Effector memory CD4-positive, alpha-beta T cell (primary cell): ENCODE measurements at places on chromosomes 11 and 22.

DNA sequence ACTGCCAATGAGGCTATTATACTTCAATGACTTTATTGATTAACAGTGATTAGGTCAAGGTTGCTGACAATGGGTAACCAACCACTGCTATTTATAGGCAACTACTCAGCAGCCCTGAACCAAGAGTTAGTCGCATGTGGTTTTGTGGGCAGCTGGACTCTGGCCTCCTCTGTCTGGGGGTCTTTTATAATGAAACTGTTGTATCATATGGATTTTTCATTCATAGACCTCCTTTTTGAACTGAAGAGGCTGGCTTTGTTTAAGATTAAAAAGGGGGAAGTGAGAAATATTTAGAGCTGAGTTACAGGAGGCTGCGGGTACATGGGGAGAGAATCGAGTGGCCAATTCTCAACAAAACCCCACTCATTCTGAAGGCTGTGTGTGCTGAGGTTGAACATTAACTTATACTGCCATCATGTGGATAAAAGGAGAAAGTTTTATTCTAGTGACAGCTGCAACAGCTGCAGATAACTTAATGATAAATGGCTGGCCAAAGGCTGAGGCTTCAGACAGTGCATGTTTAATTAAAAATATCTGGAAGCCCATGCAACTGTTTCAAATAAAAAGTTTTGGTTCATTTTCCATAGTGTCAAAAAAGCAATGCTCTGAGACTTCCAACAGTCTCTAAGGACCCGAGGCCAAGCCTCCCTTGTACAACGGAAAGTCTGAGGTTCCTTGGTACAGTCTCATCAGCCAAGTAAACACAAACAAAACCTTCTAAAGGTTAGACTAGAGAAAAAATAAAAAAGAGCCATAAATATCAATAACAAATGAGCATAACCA is 682.6 kb downstream of the KCNA4 start:
- DNase-seq, result no peak

- DNase-seq, result no peak
Measured at GRCh38 chr11:76119032-76119431, 87.3 kb downstream of the WNT11 start.

GRCh38 chr11:133350045-133350444 is 182.3 kb downstream of the OPCML start:
- DNase-seq, result no peak

DNA sequence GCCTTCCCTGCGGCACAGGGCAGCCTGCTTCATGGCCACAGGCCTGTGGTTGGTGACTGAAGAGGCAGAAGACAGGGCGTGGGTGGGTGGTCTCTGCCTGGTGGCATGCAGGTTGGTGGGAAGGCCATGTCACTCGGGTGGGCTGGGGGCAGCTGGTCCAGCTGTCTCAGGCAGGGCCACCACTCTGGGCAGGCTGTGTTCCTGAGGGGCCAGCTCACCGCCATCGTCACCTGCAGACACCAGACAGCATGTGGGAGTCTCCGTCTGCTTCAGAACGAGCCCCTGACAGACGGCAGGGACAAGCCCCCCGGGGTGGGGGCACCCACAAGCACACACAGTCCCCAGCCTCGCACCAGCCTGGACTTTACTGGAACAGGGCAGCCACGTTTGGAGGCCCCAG is 750.1 kb downstream of the BRD1 start:
- DNase-seq, result no peak

DNA sequence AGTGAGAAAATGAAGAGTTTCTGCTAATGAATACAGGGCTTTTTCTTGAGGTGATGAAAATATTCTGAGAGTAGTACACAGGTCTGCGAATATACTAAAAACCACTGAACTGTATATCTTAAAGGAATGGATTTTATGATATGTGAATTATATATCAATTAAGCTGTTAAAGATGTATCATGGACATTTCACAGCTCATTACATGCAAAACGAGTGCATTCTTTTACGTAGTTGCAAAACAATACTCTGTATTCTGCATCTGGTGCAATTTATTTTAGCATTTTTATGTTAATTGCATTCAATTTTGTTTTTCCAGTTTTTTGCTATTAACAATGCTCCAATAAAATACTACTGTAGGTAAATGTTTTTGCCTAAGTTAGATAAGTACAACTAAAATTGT is 411.6 kb downstream of the DYNC2H1 start:
- DNase-seq, result no peak

- DNase-seq, result no peak
Measured at GRCh38 chr22:48528221-48528915, 1299.3 kb downstream of the BRD1 start.

DNA sequence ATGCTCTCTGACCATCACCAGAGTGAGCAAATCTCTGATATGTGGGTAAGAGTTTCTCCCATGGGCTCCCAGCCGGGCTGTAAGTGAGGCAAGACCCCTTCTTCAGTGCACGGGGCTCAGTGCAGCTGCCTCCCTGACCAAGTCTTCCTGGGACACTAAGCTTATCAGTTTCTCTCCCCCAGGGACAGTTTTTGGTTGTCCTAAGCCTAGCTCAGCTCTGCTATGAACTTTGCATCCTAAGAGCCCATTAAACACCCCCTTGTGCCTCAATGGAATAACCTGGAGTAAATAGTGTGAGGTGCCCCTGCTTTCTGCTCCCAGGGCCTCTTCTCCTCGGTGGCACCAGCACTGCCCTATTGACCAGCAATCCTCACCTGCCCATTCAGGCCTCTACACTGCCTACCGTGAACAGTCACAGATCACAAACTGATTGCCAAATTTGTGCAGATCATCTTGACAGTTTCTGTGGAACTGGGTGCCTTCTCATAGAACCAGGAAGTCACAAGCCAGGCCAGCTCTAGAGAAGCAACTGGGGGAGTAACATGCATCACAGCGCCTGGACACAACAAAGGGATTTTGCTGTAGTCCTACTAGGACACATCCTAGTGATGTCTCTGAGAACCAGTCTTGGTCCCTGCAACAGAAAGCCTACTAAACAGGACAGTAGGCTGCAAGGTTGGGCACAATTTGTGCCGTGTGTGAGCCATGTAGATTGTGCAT is 19.5 kb upstream of the IGLL5 start:
- no peak for DNase-seq

- no peak for DNase-seq
Measured at GRCh38 chr11:38968951-38969350, 2370.9 kb upstream of the RAG2 start.

DNA sequence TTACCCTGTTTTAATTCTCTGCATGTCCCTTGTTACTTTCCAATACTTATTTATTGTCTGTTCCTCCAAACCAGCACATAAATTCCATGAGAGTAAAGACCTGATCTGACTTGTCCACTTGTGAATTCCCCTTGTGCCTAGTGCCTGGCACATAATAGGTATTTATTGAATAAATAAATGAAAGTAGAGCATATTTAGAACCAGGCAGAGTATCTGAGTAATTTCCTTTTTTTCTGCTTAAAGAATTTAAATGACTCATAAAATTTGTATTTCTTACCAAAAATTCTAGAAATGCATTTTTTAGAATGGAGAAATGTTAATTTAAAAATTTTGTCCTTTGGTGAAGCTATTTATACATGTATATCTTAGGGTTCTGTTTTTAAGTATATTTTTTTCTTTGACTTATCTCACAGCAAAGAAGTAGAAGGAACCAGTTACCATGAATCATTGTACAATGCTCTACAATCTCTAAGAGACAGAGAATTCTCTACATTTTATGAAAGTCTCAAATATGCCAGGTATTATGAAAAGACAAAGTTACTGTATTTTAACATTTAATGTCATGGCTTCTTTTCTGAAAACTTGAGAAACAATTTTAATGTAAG is 96.8 kb downstream of the ATM start:
- no peak for DNase-seq

DNA sequence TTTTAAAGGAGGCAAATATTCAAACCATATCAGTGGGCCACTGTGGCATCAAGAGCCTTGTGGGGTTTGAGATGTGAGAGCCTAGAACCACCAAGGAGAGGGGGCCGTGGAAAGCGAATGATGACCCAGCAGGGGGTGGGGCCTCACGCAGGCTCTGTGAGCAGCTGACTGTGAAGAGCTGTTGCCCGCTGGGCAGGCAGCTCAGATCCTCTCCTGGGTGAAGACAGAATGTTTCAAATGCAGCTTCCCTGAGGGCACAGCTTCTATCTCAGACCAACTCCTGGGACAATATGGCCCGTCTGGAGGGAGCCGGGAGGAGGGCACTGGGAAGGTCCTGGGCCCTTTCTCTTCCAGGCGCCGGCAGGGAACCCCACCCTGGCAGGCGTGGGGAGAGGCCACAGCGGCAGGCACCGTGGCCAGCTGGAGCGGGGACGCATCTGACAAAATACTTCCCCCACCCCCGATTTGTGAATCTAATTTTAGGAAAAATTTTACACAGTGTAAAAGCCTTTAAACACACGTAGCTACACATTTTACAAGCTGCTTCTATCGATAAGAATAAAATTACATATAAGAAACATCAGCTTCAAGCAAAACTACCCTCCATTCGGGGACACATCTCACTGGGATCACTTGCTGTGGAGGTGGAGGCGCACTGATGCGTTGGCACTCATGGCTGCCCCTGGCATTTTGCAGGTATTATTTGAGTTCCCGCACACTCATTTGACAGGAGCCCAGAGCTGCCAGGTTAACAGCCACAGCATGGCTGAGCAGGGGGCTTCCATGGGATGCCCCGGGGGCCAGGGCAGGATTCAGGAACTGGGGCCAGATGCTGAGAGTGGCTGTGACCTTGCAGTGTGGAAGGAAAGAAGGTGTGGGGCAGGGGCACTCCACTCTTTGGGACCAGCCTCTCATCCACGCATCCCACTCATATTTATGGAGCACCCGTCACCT is 40.3 kb downstream of the PARVG start:
- no peak for DNase-seq

- no peak for DNase-seq
Measured at GRCh38 chr22:44195189-44195871, 14.6 kb downstream of the PARVG start.

DNA sequence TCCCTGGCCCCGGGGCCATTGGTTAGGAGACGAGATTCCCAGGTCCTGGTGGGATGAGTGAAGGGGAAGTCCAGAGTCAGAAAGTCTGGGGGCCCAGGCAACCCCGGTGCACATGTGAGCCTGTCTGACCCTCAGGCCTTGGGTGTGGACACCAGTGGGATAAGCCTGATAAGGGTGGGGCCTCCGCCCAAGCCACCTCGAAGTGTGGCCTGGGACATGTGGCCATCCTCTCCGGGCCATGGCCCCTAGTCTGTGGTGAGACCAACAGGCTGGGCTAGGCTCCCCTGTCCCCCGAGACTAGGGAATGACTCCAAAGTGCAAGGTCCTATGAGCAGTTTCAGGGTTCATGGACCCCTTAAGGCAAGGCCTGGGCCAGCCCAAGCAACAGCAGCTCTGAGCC is 6.3 kb downstream of the CABP7 start:
- DNase-seq, result no peak

- DNase-seq, result no peak
Measured at GRCh38 chr11:77197626-77198320, 69.7 kb downstream of the MYO7A start.

DNA sequence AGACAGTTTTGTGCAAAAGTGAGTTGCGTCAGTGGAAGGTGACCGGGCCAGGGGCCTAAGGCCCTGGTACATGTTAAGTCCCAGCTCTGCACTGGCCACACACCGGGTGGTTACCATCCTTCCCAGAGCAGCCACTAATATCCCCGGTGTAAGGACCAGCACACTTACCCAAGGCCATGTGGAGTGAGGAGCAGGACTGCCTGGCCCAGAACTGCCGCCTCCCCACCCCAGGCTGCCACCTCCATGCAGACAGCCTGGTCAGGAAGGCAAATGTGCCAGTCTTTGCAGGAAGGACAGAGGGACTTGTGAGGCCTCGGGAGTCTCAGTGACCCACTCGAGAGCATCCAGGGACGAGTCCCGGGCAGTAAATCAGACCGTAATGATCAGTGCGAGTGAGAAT is 102.9 kb downstream of the MORC2 start:
- no peak for DNase-seq

DNA sequence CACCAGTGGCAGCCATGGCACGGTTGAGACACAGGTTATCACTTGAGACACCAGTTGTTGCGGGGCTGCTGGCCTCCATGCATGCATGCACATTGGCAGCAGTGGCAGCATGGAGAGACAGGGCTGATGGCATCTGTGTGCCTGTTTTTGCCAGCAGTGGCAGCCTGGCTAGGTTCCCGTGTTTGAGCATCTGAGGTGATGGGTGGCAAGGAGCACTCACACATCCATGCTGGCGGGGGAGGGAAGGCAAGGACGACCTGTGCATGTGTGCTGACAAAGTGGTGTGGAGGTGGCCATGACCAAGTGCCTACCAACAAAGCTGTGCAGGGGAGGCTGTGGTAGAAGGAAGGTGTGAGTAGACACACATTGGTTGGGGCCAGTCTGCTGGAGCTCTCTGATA is 133.5 kb downstream of the CNTN5 start:
- DNase-seq, result no peak

- DNase-seq, result no peak
Measured at GRCh38 chr11:35539781-35540281, 14.4 kb upstream of the PAMR1 start.

DNA sequence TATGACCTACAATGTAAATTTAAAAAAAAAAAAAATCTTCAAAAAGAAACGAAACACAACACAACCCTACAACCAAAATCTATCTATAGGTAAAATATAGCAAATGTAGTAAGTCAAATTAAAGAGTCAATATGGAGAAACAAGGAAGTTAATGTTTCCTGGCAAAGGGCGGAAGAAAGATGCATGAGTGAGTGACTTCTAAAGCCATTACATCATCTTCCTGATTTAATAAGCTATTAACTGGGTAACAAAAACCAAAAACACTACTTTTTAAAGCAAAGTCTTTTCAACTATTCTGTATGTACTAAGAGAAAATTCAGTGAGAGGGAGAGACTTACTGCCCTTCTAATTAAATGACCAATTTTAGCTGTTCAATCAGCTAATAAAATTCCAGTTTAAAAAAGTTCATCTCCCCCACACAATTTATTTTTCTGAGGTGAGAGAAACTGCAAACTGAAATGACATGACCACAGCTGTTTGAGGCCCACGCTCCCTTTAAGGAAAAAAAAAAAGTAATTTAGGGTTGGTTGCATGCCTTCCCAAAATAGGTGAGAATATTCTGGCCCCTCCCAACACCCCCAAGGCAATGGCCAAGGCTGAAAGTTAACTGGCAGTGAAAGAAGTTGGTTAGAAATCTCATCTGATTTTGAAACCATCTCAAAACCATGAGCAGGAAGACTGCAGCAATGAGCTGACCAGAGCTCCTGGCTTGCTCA is 5.9 kb downstream of the SF1 start:
- DNase-seq, result no peak

GRCh38 chr11:44943118-44943517 is 7.6 kb downstream of the TP53I11 start:
- DNase-seq, result no peak

DNA sequence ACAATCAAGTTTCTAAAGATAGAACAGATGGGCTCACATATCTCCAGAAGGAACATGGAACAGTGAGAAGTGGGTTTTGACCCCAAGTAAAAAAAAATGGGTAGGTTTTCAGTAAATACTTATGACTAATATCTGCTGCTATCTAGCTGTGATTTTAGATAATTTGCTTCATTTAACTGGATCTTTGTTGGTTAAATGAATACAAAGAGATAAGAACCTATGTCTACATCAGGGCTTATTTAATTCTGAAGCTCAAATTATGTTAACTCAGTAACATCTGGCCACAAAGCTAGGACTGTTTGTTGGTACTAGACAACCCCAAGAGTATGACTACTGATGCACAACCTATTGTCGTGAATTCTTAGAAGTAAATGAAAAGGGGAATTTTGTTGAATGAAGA is 144.4 kb upstream of the SESN3 start:
- DNase-seq, result no peak

GRCh38 chr11:105183987-105184386 is 44.4 kb upstream of the CARD18 start:
- DNase-seq, result no peak

- DNase-seq, result no peak
Measured at GRCh38 chr11:113730887-113731726, 25.0 kb upstream of the TMPRSS5 start.

- DNase-seq, result no peak
Measured at GRCh38 chr22:35337932-35338331, 38.2 kb downstream of the TOM1 start.
